ENCODE measurements at places on chromosomes 3 and 15.

DNA sequence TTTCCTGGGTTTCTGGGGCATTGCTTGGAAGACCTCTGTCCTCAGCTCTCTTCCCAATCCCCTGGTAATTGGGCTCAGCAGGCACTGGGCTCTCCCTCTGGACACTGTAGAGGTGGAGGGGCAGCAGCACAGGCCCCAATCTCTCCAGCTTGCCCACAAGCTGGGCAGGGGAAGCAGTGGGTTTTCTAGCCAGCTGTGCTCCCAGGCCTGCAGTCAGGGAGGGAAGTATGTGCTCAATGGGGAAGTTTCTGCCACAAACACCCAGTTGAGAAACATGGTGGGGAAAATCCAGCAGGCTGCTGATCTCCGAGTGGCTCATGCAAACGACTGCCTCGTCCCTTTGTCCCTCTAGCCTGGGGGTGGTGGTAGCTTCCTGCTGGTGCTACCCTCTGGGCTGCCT, 12.8 kb upstream of the RFT1 start:
- no peak for DNase-seq

GRCh38 chr15:66881173-66881905, 179.3 kb downstream of the SMAD6 start:
- no peak for DNase-seq

- no peak for DNase-seq
These were observed 34.8 kb downstream of the ZMAT3 start for GRCh38 chr3:179036626-179037300.

DNA sequence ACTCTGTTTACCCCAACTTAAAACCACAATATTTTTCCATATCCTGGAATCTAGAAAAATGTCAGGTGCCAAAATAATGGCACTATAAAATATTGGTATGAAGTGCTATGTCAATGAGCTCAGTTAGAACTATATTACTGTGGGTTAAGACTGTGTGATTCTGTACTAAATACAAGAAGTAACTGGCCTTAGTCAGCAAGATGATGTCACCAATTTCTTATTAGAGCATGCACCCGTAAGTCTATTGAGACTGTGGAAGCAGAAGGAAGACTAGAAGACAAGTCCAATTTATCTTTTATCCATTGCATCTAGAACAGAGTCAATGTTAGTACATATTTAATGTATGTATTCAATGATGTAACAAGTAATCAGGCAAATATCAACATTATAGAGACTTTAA, 25.0 kb downstream of the LRRC58 start:
- no peak for DNase-seq

GRCh38 chr3:111797171-111797615, 61.9 kb upstream of the PHLDB2 start:
- DNase-seq, result no peak

- DNase-seq, result peak; percentile 6
These were observed 6.0 kb downstream of the PLIN1 start for GRCh38 chr15:89673165-89673512.

GRCh38 chr15:29924750-29925149, 102.5 kb upstream of the TJP1 start:
- DNase-seq, result no peak

DNA sequence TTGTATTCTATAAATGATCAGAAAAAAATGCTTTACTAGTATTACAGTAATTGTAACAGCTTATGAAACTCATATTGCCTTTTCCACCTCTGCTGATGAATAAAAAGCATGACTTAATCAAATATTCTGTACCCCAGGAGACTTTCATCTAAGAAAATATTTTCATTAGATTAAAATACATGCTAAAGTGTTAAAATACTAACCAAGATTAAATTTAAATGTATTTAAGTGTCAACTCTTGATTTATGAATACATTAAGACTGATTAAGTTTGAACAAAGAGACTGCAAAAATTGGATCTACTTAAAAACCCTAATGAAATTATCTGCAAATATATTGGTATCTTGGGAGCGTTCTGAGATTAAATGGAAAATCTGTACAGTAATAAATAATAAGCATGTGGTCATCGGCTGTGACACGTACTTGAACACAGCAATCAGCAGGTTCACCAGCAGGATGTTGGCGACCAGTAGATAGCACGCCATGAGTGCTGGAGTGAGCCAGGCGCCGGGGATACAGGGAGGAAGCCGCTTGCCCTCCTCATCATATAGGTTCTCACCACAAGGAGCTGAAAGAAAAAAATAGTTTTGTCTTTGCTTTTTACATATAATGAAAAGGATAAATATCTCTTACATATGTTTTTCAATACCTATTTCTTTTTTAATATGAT, 36.6 kb upstream of the MTMR10 start:
- DNase-seq, result no peak

GRCh38 chr3:111870620-111871019, 11.6 kb downstream of the PHLDB2 start:
- DNase-seq, result no peak

DNA sequence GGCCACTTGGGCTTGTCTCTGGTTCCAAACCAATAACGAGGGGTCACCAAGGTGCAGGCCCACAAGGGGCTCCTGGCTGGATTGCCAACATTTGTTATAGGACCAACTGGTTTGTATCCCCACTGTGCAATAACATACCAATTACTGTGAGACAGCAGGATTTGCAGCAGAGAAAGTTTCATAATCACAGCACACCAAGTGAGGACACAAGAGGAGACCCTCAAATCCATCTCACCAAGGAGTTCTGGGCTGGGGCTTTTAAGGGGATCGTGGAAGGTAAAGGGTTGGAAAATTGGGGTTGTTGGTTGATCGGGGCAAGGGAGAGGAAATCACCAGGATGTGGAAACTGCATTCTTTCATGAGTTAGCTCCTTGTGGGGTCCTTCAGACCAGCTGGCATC, 29.7 kb upstream of the LHFPL4 start:
- no peak for DNase-seq

- no peak for DNase-seq
These were observed 224.4 kb downstream of the ROBO1 start for GRCh38 chr3:79543218-79543982.

DNA sequence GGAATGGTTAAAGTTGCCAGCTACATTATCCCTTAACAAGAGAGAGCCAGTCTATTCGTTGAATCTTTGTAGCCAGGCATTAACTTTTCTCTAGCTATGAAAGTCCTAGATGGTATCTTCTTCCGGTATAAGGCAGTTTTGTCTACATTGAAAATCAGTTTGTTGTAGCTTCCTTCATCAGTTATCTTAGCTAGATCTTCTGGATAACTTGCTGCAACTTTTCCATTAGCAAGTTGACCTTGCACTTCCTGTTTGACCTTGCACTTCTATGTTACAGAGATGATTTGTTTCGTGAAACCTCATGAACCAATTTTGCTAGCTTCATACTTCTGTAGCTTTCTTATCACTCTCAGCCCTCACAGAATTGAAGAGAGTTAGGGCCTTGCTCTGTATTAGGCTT, 24.1 kb downstream of the TOPAZ1 start:
- no peak for DNase-seq

DNA sequence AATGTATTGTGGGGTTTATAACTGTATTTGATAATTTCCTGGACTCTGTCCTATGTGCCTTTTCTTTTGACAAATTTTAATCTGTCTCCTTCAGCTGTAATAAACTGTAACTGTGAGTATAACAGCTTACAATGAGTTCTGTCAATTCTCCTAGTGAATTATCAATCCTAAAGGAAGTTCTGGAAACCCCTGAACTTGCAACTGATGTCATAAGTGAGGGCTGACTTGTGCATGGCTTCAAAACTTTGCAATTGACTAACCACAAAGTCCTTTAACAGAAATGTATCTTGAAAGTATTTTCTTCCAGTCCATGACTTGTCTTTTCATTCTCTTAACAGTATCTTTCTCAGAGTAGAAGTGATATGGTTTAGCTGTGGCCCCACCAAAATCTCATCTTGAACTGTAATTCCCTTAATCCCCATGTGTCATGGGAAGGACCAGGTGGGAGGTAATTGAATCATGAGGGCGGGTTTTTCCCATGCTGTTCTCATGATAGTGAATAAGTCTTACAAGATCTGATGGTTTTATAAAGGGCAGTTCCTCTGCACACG, 108.3 kb downstream of the TFDP2 start:
- no peak for DNase-seq

- no peak for DNase-seq
These were observed 105.7 kb upstream of the TRPM1 start for GRCh38 chr15:31207246-31207645.

DNA sequence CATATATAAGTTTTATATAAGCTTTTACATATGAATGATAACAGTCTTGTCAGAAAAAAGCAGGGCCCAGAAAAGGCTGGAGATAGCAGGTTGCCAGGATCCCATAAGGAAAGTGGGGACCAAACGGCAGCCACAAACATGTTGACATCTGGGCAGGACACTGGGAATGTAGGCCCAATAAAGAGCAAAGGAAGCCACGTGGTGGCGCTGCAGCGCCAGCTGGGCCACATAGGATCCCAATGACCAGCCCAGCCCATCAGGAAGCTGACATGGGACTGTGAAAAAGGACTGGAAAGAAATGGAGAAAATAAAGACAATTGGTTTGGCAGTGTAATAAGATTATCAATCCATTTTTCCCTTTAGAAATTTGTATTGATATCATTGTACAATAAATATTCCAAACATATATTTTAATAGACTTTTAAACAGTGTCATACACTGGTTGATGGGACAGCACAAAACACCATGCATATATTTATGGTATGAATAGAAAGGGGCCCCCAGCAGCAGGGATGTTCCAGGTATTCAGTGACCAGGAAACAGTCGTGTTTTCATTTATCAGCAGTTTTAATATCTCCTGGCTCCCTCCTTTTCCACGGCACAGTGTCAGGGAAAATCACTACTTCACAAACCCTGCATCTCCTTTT, 89.0 kb upstream of the STRIT1 start:
- no peak for DNase-seq

DNA sequence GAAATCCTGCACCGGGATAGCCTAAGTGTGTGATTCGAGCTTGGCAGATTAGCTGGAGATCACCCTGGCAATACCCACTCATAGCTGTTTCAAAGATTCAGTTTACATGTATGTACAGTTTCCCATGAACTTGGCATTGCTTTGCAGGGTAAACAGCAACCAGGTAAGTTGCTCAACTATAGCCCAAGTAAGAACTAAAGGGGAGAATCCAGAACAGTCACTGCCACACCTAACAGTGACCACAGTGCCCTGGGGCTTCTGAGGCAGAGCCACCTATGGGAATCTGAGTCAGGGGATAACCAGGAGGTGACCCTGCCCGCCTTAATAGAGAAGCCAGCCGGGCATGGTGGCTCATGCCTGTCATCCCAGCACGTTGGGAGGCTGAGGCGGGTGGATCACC, 15.9 kb downstream of the CDAN1 start:
- no peak for DNase-seq

- no peak for DNase-seq
These were observed 26.1 kb downstream of the TBC1D21 start for GRCh38 chr15:73899197-73900094.

DNA sequence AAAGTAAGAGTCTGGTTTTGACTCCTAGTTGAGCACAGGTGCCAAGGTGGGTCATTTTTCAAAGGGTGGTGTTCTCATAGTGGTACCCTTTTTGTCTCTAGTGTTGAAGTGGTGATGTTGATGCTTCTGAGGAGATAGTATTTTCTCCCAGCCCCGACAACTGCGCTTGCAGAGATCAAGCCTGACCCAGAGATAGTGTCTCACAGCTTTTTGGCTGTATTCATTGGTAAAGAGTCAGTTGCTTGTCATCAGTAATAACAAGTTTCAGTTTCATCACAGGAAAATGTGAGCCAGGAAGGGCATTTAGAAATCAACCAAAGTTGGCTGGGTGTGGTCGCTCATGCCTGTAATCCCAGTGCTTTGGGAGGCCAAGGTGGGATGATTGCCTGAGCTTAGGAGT, 139.3 kb downstream of the NFKBIZ start:
- no peak for DNase-seq

DNA sequence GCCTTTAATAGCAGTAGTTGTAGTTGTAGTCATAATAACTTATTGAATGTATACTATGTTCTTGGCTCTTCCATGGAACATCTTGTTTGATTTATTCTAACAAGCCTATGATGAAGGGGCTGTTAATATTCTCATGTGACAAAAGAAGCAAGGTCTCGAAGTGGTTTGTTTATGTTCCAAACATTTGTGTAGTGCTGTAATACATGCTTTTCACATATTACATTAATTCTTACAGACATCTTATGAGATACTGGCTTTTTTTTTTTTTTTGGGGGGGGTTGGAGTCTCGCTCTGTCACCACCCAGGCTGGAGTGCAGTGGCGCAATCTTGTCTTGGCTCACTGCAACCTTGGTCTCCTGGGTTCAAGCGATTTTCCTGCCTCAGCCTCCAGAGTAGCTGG, 252.3 kb downstream of the PTPRG start:
- DNase-seq, result no peak

- no peak for DNase-seq
These were observed 58.9 kb downstream of the MECOM start for GRCh38 chr3:169604568-169604967.

- DNase-seq, result no peak
These were observed 13.3 kb upstream of the ATP13A5 start for GRCh38 chr3:193391902-193392301.

Data from stimulated activated CD4-positive, alpha-beta T cell treated with anti-CD3 and anti-CD28 coated beads, Interleukin-12 subunit alpha, Interleukin-12 subunit beta, amount 100 ng/mL, for 4 hours (primary cell).